ENCODE measurements at places on chromosomes 16 and 17.

DNA sequence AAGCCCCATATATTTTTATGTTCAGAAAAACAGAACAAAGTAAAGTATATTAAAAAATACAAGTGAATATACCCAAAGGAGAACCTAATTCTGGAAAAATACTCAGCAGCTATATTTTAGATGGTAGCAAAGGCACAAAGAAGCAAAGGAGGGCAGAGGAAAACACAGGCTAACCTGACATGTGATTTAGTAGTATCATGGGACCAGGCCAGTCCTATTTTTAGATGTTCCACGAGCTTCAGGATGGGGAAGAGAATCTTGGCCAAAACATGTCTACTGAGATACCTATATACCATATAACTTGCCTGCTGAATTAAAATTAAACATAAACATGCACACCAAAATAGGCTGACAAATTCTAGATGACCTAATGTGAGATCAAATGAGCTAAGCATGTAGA, 32.9 kb downstream of the SMYD4 start:
- DNase-seq: no peak

DNA sequence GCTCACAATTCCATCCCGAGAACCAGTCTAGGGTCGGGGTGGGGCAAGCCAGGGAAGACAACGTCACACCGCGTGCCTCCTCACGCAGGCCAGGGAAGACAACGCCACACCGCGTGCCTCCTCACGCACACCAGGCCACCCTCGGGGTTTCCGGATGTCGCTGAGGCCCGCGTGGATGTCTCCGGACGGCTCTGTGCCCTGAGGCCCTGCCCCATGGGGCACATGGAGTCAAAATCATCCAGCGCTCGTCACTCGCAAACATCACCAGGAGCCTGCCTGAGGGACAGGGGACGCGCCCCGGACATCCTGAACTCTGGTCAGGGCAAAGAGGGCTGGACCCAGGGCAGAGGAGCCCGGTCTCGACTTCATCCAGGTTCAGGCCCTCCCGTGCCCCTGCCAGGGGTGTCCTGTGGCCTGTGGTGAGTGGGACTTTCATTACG, 3.7 kb downstream of the TMEM204 start:
- no peak for DNase-seq

GRCh38 chr16:26795184-26795583, 271.5 kb upstream of the C16orf82 start:
- no peak for DNase-seq

GRCh38 chr17:8162997-8163977, 539 bp upstream of the VAMP2 start:
- no peak for DNase-seq

- DNase-seq: no peak
Measured at GRCh38 chr16:8595783-8596182, 5.5 kb upstream of the TMEM114 start.

GRCh38 chr16:28897826-28898225, 19.5 kb downstream of the ATP2A1 start:
- DNase-seq: no peak

- DNase-seq: no peak
Measured at GRCh38 chr17:41835214-41835799, 725 bp downstream of the NT5C3B start.

DNA sequence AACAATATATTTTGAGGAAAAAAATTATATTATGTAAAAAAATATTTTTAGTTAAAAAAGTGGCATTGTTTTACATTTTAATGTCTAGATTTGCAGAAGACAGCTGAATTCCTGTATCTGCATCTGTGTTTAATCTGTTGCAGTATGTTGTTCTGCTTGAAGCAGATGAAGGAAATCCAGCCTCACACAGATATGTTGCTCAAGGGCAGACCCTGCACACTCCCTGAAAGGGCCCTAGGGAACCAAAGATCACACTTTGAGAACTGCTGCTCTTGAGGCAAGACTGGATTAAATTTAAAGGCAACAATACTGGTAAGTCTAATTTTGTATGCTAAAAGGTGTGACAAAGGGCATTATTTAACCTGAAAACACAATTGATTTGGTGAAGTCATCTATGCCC, 16.4 kb upstream of the SLC6A4 start:
- DNase-seq: no peak

DNA sequence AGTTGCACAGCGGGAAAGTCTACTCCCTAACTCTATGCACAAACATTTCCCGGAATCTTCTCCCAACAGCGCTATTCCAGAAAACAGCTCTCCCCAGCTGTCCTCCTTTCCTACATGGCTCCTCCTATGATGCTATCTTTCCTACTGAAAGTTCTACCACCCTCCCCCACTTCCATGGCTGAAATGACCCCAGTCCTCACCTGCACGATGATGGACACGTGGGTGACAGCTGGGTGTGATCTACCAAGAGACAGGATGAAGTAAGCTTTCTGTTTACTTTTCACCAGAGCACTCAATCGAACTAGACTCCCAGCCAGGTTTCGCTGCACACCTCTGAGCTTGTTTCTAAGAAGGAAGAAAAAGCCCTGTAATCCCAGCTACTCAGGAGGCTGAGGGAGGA, 10.7 kb downstream of the CTC1 start:
- no peak for DNase-seq

- DNase-seq: no peak
Measured at GRCh38 chr17:41547921-41548843, 20.1 kb upstream of the KRT19 start.

DNA sequence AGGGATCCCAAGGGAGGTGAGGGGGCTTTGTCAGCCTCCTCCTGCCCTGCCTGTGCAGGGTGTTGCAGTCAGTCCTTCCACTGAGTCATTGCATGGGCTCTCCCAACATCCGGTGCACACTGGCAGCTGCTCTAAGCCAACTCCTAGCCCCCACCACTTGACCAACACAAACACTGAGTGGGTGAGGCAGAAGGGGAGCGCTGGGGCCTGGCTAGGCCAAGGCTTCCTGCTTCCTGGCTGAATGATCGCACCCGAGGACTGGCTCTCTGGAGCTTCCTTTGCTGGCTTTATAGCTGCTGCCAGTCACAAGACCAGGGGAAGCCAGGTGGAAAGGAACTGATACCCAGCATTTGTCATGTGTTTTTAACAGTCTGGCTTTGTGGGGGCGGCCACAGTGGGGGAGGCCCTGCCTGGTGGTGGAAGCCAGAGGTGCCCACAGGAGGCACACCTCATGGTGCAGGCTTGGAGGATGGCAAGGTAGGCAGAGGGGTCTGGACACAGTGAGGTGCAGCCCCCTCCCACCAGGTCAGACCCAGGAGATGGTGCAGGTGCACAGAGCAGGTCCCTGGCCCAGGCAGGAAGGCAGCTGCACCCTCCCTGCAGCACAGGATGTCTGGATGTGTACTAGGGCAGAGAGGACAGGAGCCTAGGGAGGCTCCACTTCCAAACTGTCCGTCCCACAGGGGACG, 6.8 kb downstream of the MPG start:
- DNase-seq: no peak

GRCh38 chr16:77579351-77579891, 142.9 kb upstream of the NUDT7 start:
- no peak for DNase-seq

DNA sequence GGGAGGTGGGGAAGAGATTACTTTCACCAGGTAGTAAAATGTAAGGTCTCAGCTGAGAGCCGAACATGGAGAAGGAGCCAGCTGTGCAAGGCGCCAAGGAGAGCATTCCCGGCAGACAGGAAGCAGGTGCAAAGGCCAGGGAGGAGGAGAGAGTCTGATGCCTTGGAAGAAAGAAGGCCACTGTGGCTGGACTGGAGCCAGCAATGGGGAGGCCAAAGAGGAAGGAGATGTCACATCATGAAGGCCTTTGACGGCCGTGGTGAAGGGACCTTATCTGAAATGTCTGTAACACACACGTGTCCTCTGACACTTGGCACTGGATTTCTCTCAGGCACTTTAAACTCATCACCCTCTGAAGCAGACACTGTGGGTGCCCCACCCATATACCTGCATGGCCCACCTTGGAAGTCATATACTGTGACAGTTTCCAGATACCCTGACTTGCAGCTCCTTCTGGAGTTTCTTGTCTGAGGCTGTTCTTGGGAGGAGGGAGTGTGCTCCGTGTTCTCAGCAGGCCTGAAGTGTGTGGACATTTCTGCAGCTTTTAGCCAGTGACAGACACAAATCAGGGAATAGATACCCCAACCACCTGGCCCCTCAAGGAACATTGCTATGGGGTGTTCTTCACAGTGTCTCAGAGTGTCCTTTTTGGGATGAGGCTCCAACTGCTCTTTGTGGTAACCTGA, 1.9 kb upstream of the SLC5A2 start:
- no peak for DNase-seq

GRCh38 chr16:71629278-71630016, 3.5 kb downstream of the MARVELD3 start:
- no peak for DNase-seq

GRCh38 chr17:49703557-49704277, 4.0 kb downstream of the SLC35B1 start:
- no peak for DNase-seq

Measured in left renal cortex interstitium (tissue), 4 donors.